Stimulated activated CD4-positive, alpha-beta T cell treated with anti-CD3 and anti-CD28 coated beads, TNF-alpha, amount 100 ng/mL, for 24 hours (primary cell): ENCODE measurements at places on chromosomes 16 and 17.

DNA sequence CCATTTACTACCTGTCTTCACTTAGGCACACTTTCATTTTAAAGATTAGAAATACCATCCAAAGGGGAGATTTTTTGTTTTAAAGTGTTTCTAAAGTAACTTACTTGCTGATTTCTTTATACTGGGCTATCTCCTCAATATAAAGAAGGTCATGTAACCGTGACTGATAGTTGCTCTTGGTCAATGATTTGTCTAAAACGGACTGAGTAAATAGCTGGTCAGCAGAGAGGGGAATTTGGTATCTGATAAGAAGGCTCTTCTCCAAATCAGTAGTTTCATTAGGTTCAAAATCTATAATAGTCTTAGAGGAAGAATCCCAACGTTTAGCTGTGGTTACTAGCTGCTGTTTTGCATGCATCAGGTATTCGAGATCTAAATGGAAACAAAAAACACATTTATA, 66.4 kb downstream of the HELZ start:
- DNase-seq, result no peak

GRCh38 chr17:80826346-80826954, 165.2 kb upstream of the CHMP6 start:
- no peak for DNase-seq

DNA sequence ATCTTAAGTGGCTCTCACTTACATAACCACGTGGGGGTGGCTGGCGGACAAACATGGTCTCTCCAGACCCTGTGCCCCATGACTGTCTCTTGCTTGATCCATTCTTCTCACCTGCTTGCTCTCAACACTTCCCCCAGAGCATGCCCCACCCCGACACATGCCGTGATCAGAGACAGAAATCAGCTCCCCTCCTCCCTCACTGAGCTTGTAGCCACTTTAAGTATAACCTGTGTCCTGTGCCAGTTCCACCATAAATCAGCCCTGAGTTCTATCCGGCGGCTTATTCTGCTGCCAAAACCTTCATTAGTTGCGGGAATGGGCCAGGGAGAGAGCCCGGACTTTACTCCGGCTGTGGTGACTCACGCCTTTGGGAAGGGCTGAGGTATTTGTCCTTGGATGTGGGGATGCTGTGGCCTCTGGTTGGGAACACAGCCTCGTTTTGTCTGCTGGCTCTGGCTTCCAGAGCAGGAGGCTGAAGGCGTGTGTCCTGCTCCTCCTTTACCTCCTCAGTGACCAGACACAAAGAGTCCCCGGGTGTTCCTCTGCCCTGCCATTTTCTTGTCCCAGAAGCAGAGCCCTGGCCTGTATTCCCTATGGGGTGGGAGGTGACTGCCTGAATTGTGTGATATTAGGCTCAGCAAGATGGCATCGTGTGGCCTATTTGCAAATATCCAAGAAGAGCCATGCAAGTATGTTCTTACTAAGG, 21.1 kb downstream of the ANKRD40 start:
- DNase-seq, result no peak

- no peak for DNase-seq
Observed at GRCh38 chr17:39636587-39636926, 387 bp upstream of the STARD3 start.

DNA sequence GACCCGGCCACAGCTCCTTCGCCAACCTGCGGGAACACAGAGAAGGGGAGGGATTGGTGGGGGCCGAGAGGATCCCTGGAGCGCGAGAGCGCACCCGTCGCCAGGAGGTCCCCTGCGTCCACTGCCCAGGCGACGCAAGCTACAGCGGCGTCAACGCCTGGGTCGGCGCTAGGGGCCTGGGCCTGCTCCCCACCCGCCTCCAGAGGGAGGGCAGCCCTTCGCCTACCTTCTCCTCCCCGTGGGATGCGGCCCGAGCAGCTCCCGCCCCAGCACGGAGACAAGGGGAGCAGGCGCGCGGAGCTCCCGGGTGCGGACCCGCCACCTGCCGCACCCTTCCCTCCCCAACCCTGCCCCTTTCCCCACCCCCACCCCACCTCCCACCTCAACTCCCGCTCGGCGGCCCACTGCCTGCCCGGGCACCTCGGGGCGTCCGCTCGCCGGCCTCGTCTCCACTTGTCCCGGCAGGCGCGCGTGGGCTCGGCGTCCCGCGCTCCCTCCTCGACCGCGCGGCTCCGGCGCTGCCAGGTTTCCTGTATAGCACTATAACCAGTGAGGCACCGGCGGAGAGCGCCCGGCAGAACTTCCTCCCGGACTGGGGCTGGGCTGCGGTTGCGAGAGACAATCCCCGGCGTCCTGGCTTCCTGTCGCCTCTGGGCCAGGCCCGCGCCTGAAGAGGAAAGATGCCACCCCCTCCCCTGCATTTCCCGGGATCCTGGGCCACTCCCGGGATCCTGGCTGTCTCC, 119.1 kb upstream of the SMURF2 start:
- DNase-seq, result no peak
